ENCODE measurements at places on chromosomes 16 and 17. TPM values are rescaled to one million over a fixed set of nuclear protein-coding genes. Genes with fewer than 3 reads are reported as not detected.

CLEC3A gene
- 0.47 TPM for total RNA-seq

KCNJ18 gene
- not detected for total RNA-seq

RPGRIP1L gene
- 25.1 TPM for total RNA-seq

PRAC2 gene
- total RNA-seq: not detected

BEAN1 gene
- not detected for total RNA-seq

GFOD2 gene
- total RNA-seq: 12.9 TPM

VEZF1 gene
- 32.6 TPM for total RNA-seq

CCL7 gene
- total RNA-seq: not detected

AOC3 gene
- 0.47 TPM for total RNA-seq

ENPP7 gene
- total RNA-seq: not detected

CA4 gene
- total RNA-seq: not detected

RFFL gene
- total RNA-seq: 16.3 TPM

MRTFB gene
- 5.3 TPM for total RNA-seq

KCNG4 gene
- total RNA-seq: not detected

DPEP1 gene
- total RNA-seq: 1.7 TPM

NPIPB13 gene
- 0.58 TPM for total RNA-seq

TTLL6 gene
- not detected for total RNA-seq

CES4A gene
- total RNA-seq: not detected

ANKRD40CL gene
- not detected for total RNA-seq

FBXO39 gene
- not detected for total RNA-seq

ZNF263 gene
- 45.7 TPM for total RNA-seq

KRTAP4-6 gene
- total RNA-seq: not detected

KRT33A gene
- total RNA-seq: not detected

ADGRG3 gene
- not detected for total RNA-seq

PRR11 gene
- total RNA-seq: 11.6 TPM

FBXW10 gene
- not detected for total RNA-seq

OMG gene
- 0.11 TPM for total RNA-seq

SULT1A2 gene
- total RNA-seq: 16.1 TPM

BAIAP3 gene
- total RNA-seq: 0.18 TPM

RRAD gene
- total RNA-seq: not detected

TAT gene
- not detected for total RNA-seq

CIBAR2 gene
- total RNA-seq: not detected

RSPRY1 gene
- 23.7 TPM for total RNA-seq

ABHD15 gene
- total RNA-seq: 17.4 TPM

MAPT gene
- total RNA-seq: 0.14 TPM

ST6GALNAC1 gene
- total RNA-seq: not detected

SLC5A10 gene
- total RNA-seq: not detected

OGFOD3 gene
- 14.8 TPM for total RNA-seq

DRC3 gene
- total RNA-seq: not detected
